Muscle of back (tissue), 13 donors: ENCODE measurements at places on chromosomes 7 and 10.

GRCh38 chr7:22868509-22868908 is 45.9 kb upstream of the TOMM7 start:
- no peak for DNase-seq

- peak; percentile 30 for DNase-seq
Observed at GRCh38 chr7:147400925-147401324, 1189.6 kb upstream of the C7orf33 start.

- DNase-seq: peak; percentile 28
Observed at GRCh38 chr7:27605689-27606269, 56.9 kb downstream of the HIBADH start.

- DNase-seq: no peak
Observed at GRCh38 chr7:42456756-42457276, 219.8 kb upstream of the GLI3 start.

GRCh38 chr10:69321039-69321715 is 42.9 kb downstream of the HK1 start:
- no peak for DNase-seq
